ENCODE measurements at places on chromosomes 12 and 14.

DNA sequence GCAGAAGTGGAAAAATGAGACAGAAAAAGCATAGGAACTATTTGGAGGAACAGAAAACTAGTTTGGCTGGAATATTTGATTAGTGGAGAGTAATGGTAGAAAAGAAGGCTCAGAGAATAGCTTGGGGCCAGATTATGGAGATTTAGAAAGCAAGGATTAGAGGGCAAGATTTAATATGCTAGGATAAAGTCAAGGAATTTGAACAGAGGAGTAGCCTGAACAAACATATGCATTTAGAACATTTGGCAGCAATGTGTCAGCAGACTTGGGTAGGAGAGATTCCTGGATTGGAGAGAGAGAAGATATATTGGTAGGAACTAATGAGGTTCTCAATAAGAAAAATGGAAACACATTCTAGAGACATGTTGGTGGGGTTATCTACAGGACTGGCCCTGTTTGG, 229.2 kb upstream of the PKP2 start:
- no peak for DNase-seq

GRCh38 chr14:72013721-72014345, 81.6 kb downstream of the RGS6 start:
- DNase-seq: no peak

DNA sequence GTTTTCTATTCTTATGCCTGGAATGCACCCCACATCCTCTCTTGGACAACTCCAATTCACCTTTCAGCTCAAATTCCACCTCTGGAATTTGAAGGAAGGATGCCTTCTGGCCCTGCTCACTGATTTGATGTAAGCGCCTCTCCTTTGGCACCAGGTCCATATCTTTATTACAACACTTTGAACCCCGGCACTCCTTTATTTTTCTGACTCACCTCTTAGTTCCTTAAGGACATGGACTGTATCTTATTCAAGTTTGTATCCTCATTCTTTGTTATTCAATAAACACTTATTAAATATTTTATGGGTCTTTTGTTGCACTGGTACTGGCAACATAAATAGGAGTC, 3.1 kb downstream of the GALC start:
- no peak for DNase-seq

DNA sequence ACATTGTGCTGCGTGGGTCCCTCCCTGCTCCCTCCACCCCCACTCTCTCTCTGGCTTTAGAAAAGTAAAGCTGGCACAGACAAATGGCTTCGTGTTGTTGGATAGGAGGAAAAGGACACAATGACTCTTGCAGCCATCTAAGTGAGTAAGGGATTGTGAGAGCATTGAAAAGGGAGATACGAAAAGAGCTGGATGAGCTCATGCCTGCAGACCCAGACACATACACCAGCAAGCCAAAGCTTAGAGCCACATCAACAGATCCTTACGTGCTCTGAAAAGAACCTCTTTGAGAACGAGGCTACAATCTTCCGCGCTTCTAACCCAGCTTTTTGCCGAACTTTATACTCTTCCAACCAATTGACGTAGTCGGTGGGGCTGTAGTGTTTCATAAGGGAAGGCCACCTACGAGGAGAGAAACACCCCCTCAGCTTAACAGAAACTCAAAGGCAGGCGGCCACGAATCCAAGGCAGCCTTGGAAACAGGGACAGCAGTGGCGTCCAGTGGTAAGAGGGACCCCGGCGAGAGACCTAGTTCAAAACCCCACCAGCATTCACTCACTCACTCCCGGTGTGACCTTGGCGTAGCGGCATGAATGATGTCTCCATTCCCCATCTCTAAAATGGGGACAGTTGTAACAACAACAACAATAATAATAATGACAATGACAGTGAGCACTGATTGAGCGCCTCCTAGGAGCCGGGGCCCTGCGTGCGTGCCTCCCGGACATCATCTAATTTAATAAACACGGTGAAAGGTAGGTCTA, 1.1 kb downstream of the FBXO21 start:
- DNase-seq: no peak

DNA sequence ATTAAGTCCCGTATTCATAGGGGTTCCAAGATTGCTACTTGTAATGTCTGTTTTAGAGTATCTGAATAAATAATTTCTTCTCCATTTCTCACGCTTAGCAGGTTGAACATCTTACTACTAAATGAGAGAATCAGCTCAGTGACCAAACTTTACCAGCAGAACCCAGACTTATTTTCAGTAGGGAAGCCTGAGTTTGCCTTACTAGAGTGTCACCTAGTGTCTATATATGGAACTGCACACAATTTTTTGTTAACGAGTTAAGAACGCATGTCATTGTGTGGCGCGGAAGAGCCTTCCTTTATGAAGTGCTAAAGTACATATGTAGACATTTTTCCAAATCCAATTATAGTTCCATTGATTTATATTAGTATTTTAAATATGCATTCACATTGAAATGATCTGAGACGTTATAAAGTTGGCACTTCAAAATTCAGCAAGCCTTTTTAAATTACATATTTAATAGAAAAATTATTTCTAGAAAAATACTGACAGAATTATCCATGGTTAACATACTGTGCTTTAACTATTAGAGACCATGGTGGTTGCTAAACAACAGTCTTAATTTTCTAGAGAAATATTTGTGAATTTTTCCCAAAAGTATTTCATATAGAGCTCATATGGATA, 88.3 kb downstream of the RPS29 start:
- peak; percentile 51 for DNase-seq

DNA sequence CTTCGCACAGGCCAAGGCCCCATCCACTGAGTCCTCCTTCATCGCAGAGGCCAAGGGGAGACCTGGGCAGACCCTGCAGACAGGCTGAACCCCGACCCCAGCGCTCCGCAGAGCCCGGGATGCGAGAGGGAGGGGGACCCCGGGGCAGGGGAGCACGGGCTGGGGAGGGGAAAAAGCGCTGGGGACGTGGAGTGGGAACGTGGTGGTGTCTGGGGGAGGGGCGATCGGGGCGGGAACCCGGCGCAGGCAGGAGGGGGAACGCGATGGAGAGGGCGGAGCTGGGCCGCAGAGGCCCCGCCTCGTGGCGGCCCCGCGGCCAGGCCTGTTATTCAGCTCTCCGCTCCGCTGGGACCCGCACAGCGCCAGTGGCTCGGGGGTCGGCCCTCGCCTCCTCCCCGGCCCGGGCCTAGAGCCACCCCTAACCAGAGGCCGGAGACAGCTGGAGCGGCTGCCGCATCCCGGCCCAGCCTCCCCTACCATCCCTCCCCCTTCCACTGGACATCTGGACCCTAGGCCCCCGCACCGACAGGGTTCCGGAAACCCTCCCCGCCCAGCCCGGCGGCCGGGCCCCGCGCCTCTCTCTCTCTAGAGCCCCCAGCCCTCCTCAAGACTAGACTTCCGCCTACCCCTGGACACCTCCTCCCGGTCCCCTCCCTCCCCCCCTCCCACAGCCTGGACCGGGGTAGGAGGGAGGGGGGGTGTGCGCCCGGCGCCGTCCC, at the start of gene ARHGEF25:
TSS of gene ARHGEF25 (plus strand) at position 328 of the 719 bp plus-strand sequence. CDS start 460 bp downstream, outside the sequence.
- DNase-seq: no peak

GRCh38 chr14:53113989-53114388, 39.1 kb downstream of the DDHD1 start:
- no peak for DNase-seq

GRCh38 chr12:118368821-118369220, 3.9 kb downstream of the TAOK3 start:
- DNase-seq: no peak
